Caco-2 (cell line): ENCODE measurements at places on chromosomes 4 and X. TPM values are rescaled to one million over a fixed set of nuclear protein-coding genes. Genes with fewer than 3 reads are reported as not detected.

DNA sequence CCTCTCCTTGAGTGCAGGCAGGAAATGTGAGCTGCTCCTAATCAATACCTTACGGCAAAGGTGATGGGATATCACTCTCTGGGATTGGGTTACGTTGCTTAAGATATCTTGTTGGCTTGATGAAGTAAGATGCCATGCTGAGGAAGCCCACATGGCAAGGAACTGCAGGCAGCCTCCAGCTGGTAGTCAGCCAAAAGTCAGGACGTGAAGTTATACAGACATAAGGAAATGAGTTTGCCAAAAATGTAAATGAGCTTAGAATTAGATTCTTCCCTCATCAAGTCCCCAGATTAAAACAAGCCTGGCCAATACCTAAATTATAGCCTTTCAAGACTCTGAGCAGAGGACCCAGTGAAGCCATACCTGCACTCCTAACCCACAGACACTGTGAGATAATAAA lies 155.0 kb downstream of the QDPR start:
- H3K27me3 ChIP-seq, result no peaks in the 10 kb centered on the region
- H3K4me3 ChIP-seq, result no peak overlapping the region
- H3K4me1 ChIP-seq, result no peaks in the 10 kb centered on the region

DNA sequence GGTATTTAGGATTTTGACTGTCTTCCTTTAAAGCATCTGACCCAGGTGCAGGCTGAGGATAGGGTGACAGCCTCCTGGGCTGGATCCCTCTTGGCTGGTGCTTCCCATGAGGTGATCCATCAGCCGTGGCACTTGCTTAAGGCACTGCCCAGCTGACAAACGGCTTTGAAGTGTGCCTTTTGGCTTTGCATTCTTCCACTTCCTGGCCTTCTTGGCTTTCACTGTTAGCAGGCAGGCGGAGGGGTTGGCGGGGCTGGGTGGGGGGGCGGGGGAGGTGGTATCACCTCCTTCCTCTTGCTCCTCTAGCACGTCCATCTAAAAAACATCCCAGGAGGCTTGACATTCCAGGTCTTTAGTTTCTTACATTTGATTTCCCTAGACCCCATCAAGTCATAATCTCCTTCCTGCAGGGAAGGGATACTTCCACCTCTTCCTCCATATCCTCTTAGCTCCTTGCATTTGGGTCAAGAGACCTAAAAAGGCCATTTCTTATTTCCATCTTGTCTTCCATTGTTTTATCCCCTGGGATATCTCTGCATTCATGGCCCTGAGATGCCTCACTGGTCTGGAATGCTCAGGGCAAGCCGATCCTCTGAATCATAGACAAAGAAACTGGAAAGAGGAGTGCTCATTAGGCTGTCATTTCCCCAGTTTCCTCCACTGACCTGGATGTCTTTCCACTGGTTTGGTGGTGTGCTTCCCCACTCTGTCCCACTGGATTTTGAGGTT lies 11.3 kb upstream of the APLN start:
- no peak overlapping the region for H3K4me3 ChIP-seq
- H3K4me1 ChIP-seq, result peaks cover 12% of the 10 kb centered on the region
- peak overlapping the region; percentile 53 for H3K27ac ChIP-seq
- peak; percentile 48 for DNase-seq
- H3K36me3 ChIP-seq, result no peaks in the 10 kb centered on the region
- H3K27me3 ChIP-seq, result no peaks in the 10 kb centered on the region

Gene ERVMER34-1
- total RNA-seq, result 73.3 and 85.6 TPM in 2 replicates

Gene CHRDL1
- total RNA-seq, result not detected in 2 replicates

DNA sequence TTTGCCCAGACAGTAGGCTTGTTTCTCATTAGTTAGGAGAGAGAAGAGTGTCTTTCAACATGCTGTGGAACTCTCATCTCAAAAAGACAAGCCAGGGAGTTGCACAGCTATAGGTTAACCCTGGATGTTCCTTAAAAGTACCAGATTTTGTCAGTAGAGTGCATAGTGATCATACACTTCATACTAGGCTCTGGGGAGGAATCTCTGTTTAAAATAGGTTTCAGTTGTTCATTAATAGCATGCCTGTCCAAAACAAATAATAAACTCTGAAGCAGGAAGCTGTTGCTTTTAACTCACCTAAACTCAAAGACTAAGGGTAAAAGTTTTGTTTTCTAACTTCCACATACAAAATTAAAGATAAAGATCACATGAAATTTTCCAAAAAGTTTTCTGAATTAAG lies 1948.4 kb downstream of the C4orf33 start:
- no peaks in the 10 kb centered on the region for H3K27me3 ChIP-seq
- H3K27ac ChIP-seq, result no peak overlapping the region
- no peaks in the 10 kb centered on the region for H3K36me3 ChIP-seq
- H3K4me3 ChIP-seq, result no peak overlapping the region
- H3K4me1 ChIP-seq, result no peaks in the 10 kb centered on the region

GRCh38 chrX:119266364-119266995 lies 30.4 kb downstream of the PGRMC1 start:
- no peak overlapping the region for H3K27ac ChIP-seq
- no peak overlapping the region for H3K4me3 ChIP-seq
- H3K4me1 ChIP-seq, result no peaks in the 10 kb centered on the region
- H3K36me3 ChIP-seq, result no peaks in the 10 kb centered on the region
- no peaks in the 10 kb centered on the region for H3K27me3 ChIP-seq

GRCh38 chr4:169042608-169043007 lies 32.6 kb upstream of the CBR4 start:
- DNase-seq, result no peak
- H3K4me1 ChIP-seq, result no peaks in the 10 kb centered on the region
- H3K4me3 ChIP-seq, result no peak overlapping the region
- no peaks in the 10 kb centered on the region for H3K27me3 ChIP-seq
- H3K36me3 ChIP-seq, result no peaks in the 10 kb centered on the region
- no peak overlapping the region for H3K27ac ChIP-seq

DNA sequence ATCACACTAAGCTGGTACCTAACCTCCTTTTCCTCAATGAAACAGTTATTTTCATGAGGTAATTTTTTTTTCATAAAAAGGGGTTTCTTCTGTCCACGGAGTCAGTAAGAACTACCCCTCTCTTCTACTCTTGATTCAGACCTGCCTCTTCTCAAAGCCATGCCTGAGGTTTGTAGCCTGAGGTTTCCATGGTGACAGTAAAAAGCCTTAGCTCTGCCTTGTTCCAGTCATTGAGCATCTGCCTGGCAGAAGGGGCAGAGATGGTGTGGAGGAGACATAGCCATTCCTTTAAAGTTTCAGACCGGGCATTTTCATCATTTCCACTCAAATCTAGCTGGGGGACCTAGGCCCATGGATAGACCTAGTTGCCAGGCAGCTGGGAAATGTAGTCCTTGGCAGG lies 135.5 kb downstream of the REPS2 start:
- no peaks in the 10 kb centered on the region for H3K36me3 ChIP-seq
- H3K27me3 ChIP-seq, result no peaks in the 10 kb centered on the region
- H3K4me1 ChIP-seq, result no peaks in the 10 kb centered on the region
- no peak overlapping the region for H3K27ac ChIP-seq
- DNase-seq, result no peak
